ENCODE measurements at places on chromosomes 12 and 14.

GRCh38 chr12:85260447-85260846 lies 19.6 kb upstream of the ALX1 start:
- DNase-seq = no peak

GRCh38 chr14:91580876-91581577 lies 70.9 kb upstream of the PPP4R3A start:
- no peak for DNase-seq

- no peak for DNase-seq
These were observed 614.8 kb downstream of the DIO2 start for GRCh38 chr14:79596551-79596950.

DNA sequence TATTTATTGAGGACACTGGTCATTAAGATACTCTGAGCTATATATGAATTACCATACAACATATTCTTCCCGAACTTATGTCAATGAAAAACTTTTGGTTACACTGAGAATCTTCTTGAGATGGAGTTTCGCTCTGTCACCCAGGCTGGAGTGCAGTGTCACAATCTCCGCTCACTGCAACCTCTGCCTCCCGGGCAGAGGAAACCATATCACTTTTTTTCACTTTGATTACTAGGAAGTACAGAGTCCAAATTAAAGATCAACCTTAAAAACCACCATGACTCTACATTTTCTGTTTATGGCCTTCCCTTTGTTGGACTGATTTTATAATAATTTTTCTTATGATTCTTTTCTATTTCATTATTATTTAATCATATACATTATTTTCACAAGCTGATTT lies 336.5 kb downstream of the FSCB start:
- DNase-seq = no peak

- DNase-seq = no peak
These were observed 23.8 kb upstream of the PCNX4 start for GRCh38 chr14:60067882-60068281.

DNA sequence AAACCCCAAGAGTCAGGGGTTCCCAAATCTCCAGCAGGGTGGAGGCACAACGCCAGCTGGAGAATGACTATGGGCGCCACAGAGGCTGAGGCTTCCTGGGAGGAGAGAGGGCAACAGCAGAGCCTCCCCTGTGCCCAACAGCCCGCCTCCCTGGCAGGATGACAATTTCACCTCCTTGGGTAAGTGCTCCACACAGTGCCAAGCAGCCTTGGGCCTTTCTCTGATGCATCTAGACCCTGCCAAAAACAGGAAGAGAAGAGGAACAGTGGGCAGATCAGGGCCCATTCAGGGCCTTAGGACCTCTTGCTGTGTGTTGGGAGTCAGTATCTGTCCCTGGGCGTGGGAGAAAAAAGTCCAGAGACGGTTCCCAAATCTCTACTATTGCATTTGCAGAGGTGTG lies 5.0 kb upstream of the OR10P1 start:
- DNase-seq = no peak

- no peak for DNase-seq
These were observed 49.9 kb downstream of the PPP4R4 start for GRCh38 chr14:94224040-94224439.

DNA sequence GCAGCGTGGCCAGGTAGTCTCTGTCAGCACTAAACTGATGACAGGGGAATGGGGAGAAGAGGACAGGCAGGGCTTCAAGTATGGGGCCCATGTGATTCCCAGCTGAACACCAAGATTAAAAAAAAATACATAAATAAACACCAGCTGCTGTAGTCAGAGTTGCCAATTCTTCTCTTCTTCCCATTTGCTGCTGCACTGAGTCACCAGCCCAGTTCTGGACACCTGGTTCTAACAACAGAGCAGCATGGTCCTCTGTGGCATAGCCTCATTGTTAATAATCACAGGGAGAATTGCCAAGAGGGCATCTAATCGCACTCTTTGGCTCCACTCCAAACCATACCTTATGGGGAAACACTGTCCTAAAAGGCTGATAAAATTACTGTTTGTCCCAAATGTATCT lies 15.1 kb downstream of the PPM1H start:
- no peak for DNase-seq

GRCh38 chr12:113322343-113322742 lies 12.6 kb downstream of the SLC8B1 start:
- DNase-seq = no peak

DNA sequence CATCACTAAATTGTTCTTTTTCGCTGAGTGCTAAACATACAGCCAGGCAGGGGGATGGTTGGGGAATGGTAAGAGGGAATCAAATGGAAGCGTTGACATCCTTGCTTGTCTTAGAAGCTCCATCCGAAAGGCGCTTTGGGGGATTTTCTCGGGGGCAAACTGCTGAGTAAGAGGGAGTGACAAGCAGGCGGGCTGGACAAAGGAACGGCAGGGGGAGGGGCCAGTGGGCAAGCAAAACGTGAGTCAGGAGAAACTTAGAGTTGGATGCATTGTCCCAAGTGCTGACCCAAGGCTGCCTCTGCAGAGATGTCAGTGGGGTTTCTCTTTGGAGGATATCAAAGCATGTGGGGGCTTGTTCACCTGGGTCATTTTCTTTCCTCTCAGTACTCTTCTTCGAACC lies 480.5 kb downstream of the VRK1 start:
- DNase-seq = no peak
